Posterior vena cava (tissue), 2 donors: ENCODE measurements at places on chromosomes 2 and 18. TPM values are rescaled to one million over a fixed set of nuclear protein-coding genes. Genes with fewer than 3 reads are reported as not detected.

- no peak for DNase-seq
These were observed 40.5 kb downstream of the LONRF2 start for GRCh38 chr2:100281521-100282438.

DNA sequence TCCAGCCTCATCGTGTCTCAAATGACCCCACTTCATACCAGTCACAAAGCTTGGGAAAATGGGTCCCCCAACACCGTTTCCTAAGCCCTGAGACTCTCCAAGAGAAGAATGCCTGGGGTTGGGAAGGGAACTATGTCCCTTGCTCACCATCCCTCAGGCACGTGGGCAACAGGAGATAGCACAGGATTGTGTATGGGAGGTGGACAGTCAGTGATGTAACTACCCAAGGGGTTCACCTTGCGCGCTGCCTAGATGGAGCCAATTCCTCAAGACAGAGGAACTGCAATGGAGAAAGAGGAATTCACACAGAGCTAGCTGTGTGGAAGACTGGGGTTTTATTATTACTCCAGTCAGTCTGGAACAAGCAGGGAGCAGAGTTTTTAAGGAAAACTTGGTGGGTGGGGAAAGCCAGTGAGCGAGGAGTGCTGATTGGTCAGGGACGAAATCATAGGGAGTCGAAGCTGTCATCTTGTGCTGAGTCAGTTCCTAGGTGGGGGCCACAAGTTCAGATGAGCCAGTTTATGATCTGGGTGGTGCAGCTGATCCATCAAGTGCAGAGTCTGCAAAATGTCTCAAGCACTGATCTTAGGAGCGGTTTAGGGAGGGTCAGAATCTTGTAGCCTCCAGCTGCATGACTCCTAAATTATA is 13.8 kb upstream of the CXCR1 start:
- no peak for DNase-seq

- no peak for DNase-seq
These were observed 2.1 kb downstream of the GBX2 start for GRCh38 chr2:236165842-236166795.

- no peak for DNase-seq
These were observed 446.9 kb upstream of the NRP2 start for GRCh38 chr2:205235434-205235833.

MYO5B gene
- total RNA-seq: 1.4 TPM

KCTD18 gene
- 13.8 TPM for total RNA-seq

ZBTB7C gene
- total RNA-seq: 14.8 TPM

PSTPIP2 gene
- total RNA-seq: 8.9 TPM

LYPD1 gene
- total RNA-seq: 0.33 TPM

RBM43 gene
- 8.5 TPM for total RNA-seq
